ENCODE measurements at places on chromosomes 2 and 18.

DNA sequence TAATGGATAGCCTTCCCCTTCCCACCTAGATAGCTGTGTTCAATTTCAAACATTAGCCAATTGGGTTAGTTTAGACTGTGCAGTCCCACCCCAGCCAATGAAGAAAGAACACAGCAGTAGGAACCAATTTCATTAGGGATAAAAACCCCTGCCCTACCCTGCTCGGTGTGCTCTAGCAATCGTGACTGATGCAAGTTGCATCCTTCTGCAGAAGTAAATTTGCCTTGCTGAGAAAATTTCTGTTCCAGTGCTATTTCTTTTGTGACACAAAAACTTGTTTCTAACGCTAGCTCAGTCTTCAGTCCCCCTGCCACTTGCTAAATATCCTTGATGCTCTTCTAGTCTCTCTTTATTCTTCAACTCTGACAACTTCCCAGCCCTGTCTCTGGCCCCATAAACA lies 15.2 kb upstream of the SAP130 start:
- DNase-seq = no peak

GRCh38 chr2:78237704-78238103 lies 715.5 kb upstream of the LRRTM4 start:
- DNase-seq = no peak

DNA sequence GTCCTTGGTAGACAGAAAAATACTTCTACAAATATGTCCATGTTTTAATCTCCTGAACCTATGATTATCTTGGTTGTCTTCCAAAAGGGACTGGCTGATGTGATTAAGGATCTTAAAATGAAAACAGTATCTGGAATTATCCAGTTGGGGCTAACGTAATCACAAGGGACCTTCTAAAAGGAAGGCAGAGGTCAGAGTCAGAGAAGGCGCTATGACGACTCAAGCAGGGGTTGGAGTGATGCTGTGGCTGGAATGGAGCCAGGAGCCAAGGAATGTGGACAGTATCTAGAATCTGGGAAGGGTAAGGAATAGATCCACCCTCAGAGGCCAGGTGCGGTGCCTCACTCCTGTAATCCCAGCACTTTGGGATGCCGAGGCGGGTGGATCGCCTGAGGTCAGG lies 4.2 kb upstream of the USP14 start:
- DNase-seq = no peak

DNA sequence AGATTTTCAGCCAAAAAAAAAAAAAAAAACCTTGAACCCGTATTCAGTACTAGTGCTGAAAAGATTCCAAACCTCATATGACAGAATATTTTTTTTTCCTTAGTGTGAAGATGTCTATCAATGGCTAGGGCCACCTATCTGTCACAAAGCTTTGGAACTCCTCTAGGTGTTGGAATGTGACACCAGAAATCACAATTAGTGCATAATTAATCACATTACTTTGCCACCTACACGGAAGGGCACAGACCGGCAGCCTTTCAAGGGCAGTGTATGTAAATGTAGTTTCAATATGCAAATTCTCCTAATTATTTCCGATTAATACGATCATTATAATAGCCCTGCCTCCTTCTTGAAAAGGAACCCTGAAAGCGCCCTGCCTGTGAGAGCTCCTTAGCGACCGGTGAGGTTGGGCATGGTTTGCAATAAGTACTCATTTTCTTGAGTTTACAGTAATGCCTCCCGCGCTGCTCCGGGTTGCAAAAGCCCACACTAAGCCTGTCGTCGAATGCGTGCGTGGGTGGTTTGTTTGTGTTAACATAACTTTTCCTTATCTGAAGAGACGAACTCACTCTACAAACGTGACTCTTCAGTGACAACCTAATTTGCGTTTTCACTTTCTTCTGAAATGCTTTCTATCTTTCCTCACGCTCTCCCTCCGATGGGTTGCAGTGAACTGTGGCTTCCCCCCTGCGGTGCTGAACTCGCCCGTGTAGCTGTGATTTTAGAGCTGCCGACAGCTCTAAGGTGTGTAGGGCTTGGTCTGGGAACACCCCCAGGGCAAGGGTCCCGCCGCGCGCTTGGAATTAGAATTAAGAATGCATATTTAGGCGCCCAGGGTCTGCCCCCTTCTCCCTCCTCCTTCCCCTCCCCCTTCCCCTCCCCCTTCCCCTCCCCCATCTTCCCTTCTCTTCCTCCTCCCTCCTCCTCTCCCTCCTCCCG lies 765 bp upstream of the ID2 start:
- DNase-seq = peak; percentile 74

DNA sequence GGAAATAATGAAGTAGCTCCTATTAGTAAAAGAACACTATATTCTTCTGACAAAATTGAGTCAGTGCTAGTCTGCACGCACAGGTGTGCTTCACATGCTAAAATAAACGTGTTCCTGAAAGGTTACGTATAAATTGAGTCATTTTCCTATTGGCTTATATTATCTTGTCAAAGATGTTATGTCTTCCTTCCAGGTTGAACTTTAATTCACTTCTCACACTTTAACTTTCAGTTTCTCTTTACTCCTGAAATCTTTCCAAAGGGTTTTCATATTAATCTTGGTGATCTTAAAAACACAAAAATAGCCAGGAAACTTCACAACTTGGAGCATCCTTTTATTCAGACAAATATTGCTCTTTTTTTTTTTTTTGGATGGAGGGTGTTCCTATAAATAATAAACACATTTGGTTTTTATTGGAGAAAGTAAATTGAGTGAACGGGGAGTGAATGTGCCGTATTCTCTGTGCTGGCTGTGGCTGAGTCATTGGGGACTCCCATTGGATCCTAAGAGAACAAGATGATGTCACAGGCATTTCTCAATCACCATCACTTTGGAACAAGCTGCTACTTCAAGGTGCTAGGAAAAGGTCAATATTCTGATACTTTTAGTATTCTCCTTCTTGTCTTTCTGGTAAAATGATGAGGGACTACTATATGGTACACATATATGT lies 150.2 kb upstream of the SPATS2L start:
- DNase-seq = no peak

DNA sequence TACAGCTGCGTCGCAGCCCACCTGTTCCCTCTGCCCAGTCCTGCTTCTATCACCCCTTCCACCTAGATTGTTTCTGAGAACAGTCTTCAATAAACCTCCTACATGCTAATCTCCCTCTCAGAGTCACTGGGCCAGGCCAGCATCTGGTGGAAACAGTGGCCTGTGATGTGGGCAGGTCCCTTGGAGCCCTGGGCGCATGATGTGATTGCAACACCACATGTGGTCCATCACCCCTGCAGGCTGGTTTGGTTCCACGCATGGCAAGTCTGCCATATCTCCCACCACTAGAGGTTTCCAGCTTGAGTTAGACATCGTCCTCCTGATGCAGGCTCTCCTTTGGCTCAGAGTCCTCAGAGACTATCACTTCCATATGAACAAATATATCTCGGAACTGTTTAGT lies 83.5 kb downstream of the PRKCE start:
- no peak for DNase-seq

DNA sequence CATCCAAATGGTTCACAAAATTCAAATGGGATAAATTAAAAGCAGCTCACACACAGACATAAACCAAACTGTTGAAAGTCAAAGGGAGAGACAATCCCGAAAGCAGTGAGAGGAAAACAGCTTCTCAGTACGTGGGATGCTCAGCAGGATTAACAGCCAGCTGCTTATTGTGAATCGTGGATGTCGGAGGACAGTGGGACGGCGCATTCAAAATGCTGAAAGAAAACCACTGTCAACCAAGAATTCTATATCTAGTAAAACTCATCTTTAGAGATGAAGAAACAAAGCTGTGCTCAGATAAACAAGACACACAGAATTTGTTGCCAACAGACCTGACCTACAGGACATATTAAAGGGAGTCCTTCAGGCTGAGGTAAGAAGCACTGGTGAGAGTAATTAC lies 102.9 kb downstream of the NFATC1 start:
- no peak for DNase-seq

GRCh38 chr2:18855027-18855426 lies 265.7 kb upstream of the NT5C1B start:
- no peak for DNase-seq

DNA sequence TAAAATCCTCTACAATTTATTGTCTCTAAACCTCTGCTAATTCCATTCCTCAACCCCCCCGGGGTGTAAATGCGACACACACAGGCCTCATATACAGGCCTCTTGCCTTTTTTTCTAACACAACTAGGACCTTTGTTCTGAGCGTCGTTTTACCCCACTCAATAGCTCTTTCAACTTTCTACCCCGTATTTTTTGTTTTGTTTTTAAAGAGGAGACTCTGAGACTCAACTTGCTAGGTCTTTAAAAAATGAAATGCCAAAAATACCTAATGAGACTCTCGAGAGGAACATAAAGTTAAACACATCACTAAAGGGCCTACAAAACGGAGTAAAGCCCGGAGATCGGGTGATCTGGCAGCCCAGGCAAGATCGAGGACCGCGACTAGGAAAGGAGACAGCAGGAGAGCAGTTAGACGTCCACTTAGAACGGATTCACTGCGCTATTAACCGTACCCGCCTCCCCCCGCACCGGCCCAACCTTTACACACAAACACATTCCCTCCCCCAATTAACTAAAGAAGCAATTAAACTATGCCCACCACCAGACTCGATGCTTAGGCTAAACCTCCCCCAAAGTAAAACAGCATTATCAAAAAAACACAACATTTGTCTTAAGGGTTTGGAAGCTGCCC lies 1.7 kb downstream of the TRIP12 start:
- no peak for DNase-seq

DNA sequence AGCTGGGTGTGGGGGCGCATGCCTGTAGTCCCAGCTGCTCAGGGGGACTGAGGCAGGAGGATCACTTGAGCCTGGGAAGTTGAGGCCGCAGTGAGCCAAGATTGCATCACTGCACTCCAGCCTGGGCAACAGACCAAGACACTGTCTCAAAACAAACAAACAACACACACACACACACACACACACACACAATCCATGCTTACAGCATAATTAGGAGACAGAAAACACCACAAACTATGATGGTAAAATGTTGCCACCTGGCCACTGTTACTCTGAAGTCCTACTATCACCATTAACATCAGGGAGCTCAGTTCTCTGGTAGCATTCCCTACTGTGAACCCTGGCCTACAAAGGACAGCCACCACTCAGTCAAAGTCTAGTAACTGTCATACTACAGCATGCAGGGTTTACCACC lies 18.3 kb downstream of the DNPEP start:
- DNase-seq = no peak

DNA sequence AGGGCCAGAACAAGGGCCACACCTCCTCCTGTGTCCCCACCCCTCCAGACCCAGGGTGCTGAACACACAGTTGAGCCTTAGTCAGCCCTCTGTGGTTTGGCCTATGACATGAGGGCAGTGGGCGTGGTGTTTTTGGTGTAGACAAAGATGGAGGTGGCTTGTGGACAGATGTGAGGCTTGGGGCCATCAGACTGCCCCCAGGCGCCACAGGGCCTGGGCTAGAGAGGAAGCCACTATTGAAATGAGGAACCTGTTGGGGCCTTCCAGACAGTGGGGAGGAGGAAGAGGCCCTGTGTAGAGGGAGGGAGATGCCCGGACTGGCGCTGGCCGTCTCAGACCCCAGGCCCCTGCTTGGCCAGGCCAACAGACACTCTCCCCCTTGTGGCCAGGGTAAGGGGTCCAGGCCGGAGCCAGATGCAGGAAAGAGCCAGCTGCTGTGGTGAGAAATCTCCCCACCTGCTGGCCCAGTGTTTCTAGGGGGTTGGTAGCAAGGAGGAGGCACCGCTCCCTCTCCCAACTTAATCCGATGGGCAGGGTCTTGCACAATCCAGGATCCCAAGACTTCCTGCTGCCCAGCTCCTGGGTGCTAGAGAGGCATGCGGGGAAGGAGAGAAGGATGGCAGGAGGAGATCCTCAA lies 53.8 kb downstream of the SMAD7 start:
- DNase-seq = no peak

Measured in left hindlimb (tissue), 1 donor.